Nucleus accumbens (tissue), 56 donors: ENCODE measurements at places on chromosomes 7 and 10.
A peak's percentile ranks its signal among the peaks of the same experiment; 100 is the strongest.

- DNase-seq: no peak
Measured at GRCh38 chr10:87504307-87504639, 420 bp upstream of the MINPP1 start.

DNA sequence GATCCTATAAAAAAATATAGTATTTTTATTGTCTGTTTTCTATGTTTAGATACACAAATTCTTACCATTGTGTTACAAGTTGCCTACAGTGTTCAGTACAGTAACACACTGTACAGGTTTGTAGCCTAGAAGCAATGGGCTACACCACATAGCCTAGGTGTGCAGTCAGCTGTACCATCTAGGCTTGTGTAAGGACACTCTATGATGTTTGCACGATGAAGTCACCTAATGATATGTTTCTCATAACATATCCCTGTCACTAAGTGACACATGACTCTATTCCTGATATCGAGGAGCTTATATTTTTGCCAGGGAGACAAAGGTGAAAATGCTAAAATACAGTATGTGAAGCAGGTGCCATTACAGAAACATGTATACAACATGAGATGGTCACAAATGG, 18.6 kb downstream of the ZNF25 start:
- no peak for DNase-seq

GRCh38 chr7:55517191-55517633, 55.1 kb downstream of the VOPP1 start:
- DNase-seq: no peak

GRCh38 chr10:1734288-1734687, 3.0 kb downstream of the ADARB2 start:
- no peak for DNase-seq

- no peak for DNase-seq
Measured at GRCh38 chr7:102415685-102416225, 17.6 kb upstream of the ORAI2 start.

- DNase-seq: no peak
Measured at GRCh38 chr10:123019941-123020703, 11.3 kb downstream of the ACADSB start.

- no peak for DNase-seq
Measured at GRCh38 chr10:4693967-4694366, 132.0 kb upstream of the AKR1E2 start.

GRCh38 chr10:73635781-73636180, 5.5 kb downstream of the MYOZ1 start:
- no peak for DNase-seq

DNA sequence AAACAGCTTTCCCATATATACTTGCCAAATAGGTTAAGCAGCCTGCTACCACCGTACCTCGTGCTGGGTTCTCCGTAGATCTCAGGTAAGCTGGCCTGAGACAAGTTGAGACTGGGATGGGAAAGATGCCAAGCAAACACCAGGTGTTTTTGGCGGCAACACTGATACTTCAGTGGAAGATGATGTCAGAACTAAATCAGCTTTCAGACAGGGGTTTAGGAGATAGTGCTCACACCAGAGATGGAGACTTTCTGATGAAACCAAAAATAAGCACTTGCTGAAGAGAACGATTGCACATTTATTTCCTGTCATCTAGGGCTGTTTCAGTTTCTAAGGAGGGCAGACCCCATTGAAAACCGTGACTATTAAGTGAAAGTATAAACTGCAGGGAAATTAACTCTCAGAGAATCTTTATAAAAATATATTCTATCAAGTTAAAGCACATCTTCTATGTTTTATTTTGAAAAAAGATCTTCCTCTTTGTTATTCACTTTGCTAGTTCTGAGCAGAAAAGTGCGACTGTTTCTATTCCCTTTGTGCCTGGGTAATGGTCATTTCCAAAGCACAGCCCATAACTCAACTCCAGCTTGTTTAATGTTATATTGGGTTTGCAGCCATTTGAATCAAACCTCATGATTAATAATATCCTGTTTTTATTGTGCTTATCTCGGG, 149.9 kb downstream of the CPED1 start:
- DNase-seq: no peak

GRCh38 chr7:98483276-98483963, 82.5 kb upstream of the BAIAP2L1 start:
- no peak for DNase-seq

DNA sequence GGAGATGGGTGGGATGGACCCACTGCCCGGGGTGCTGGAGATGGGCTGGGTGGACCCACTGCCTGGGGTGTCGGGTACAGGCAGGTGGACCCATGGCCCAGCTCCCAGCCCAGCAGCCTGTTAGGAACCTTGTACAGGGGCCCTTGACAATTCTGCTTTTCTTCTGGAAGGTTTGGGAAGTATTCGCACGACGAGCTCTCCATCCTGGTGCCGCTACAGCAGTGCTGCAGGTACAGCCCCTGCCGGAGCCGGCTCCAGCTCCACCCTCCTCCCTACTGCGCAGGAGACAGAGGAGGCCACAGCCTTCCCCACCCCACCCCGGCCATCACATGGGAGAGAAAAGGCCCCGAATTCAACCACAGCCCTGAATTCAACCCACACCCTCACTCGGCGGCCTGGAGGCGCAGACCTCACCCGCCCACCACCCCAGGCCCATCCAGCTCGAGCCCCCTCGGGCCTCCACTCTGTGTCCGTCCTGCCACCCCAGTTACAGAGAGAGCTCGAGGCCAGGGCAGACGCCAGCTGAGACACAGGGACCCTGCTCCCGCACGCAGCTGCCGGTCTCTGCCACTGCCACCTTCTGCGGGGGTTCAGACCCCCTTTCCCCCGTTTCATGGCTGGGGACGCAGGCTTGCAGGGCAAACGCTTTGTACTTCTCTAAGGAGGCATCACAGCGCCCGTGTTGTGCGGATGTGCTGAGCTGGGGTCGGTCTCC, 31.3 kb upstream of the FOXL3 start:
- DNase-seq: no peak

- DNase-seq: no peak
Measured at GRCh38 chr7:2833083-2833910, 10.8 kb downstream of the GNA12 start.

- no peak for DNase-seq
Measured at GRCh38 chr10:99983280-99983988, 26.3 kb downstream of the DNMBP start.

- DNase-seq: peak; percentile 18
Measured at GRCh38 chr10:118459642-118460193, 117.6 kb upstream of the FAM204A start.

DNA sequence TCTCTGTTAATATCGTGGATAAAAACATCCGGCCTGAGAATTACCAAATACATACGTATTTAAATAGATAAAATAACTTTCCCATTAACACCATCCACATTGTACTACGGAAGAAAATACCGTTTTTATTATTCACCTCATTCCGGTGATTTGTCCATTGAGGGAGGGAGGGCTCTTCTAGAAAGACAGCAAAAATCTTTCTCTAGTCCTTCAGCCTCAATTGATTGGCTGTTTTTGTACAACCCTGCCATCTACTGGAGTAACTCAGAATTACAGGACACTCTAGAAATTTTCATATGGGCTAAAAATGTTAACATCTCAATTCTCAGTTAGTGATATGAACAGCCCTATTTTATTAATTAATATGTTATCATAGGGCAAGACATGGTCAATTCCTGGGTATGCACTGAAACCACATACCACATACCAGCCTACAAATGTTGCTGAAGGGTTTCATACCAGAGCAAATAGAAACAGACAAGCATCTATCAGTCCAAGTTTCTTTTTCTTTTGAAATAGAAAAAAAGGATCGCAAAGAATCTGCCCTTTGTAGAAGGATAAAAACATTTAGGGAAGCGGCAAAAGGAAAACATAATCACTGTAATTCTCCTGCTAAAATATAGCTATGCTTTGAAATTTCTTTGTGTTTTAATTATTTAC, 55.8 kb upstream of the CDCA7L start:
- DNase-seq: no peak

DNA sequence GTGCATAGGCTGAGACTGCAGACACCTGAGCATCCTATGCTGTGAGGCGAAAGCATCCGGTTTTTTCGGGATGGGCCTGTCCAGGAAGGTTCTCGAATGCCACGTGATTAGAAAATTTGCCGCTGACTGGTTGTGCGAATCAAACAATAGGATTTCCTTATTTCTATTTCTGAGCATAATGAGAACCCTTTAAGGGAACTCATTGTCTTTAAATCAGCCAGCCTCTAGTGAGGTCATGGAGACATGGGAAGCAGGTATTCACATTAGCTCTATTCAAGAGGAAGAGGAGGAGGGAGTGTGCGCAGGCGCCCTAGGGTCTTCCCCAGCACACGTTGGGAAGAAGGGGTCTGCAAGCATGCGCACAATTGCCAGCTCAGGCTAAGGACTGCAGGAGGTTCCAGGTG, 5.6 kb downstream of the GIMAP1 start:
- no peak for DNase-seq

- no peak for DNase-seq
Measured at GRCh38 chr10:80260295-80261243, 28.9 kb downstream of the MAT1A start.

DNA sequence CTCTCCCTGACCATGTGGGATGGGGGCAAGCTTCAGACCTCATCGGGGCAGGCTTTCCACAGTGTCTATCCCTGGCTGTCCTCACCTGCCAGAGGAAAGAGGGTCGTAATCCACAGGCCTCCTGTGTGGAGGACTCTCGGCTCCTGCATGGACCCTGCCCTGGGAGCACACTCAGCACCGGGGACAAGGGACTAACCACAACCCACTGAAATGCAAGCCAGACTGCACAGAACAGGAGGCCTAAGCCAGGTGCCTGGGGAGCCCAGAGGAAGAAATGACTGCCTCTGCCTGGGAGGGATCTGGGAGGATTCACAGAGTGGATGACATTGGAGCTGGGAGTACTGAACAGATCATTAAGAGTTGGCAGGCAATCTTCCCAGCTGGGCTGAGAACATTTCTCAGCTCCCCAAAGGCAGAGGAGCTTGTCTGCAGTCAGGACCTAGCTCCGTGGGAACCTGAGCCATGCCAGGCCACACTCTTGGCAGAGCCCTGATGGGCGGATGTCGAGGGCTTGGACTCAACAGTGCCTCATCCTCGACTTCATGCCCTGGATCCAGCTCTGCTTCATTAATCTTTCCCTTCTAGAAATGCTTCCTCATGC, 213.4 kb downstream of the USP6NL start:
- peak; percentile 8 for DNase-seq

GRCh38 chr7:118033273-118033672, 150.7 kb upstream of the LSM8 start:
- no peak for DNase-seq

DNA sequence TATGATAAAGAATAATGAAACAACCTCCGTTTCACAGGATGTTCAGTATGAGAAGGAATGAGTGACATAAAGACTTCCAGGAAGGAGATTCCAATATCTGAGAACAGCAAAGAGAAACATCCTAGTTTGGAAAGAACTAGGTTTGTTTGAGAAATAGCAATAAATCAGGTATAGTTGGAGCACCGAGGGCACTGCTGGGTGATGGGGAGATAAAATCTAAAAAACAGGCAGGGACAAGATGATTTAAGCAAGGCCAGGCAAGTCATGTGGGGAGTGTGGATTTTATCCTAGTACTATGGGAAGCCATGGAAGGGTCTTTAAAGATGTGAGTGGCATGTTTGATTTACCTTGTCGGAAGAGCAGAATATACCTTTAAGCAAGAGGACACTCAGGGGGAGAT, 169.7 kb downstream of the SPAG6 start:
- no peak for DNase-seq

GRCh38 chr7:55365205-55365674, at the start of gene LANCL2:
Gene LANCL2, plus strand, starts transcription at chr7:55365337. Its CDS starts 689 bp downstream, at chr7:55366026.
- no peak for DNase-seq

DNA sequence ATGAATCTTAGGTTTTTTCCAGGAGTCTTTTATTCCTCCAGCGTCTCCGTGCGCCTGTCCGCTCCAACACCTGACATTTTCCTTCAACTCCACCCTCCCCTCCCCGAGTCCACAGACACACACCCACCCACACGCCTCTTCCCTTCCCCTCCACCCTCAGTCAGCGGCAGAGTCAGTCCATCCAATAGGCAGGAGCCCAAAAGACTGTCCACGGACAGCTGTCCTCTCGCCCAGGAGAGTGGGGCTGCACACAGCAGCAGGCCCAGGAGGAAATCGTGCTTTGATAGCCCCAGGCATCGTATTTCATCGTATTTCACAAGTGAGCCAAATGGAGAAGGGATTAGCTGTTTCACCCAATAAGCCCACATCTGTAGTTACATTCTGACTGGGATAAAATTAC, 285.1 kb downstream of the ZEB1 start:
- no peak for DNase-seq

DNA sequence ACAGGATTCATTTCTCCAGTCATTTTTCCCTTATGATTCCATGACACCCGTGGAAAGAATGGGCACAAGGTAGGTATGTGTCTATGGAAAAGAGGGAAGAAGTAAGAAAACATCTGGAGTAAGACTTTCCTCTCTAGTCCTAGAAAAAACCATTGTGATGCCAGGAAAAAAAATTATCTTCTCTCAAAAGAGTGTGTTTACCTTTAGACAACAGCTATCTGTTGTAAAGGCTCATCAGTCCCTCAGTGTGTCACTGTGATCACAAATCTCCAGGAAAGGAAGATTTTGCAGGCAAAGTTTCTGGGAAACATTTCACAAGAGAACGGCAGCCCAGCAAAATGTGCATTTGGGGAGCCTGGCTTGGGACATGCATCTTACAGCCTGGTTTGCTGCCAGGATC, 44.8 kb downstream of the CALML3 start:
- DNase-seq: no peak

- no peak for DNase-seq
Measured at GRCh38 chr7:65397730-65398142, 24.1 kb downstream of the ZNF92 start.

DNA sequence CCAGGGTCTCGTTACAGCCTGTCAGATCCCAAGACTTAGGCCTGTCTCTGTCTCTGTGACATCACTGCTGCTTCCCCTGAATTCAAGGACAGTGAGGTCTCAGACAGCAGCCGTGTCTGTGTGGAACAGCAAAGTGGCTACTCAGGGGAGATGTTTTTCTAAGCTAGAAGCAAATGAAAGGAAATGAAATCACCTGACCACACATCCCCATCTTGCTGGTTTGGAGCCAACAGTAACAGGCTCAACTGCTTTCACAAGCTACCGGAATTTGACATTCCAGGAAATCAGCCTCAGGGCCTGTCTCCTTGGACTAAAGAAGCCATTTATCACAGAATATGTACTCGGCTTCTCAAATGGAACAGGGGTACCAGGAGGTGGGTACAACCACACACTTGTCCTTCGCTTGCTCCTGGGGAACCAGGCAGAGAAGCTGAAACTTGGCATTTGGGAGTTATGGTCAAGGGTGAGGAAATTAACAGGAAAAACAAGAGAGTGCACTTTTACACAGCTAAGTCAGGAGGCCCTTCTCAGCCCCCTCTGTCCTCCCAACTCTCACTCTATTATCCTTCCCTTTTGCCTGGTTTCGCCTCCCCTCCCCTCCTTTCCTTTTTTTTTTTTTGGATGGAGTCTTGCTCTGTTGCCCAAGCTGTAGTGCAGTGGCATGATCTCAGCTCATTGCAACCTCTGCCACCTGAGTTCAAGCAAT, 73.2 kb downstream of the SPDYE5 start:
- DNase-seq: no peak
